Esophagus squamous epithelium (tissue), 5 donors: ENCODE measurements at places on chromosomes 6 and 20. TPM values are rescaled to one million over a fixed set of nuclear protein-coding genes. Genes with fewer than 3 reads are reported as not detected.

SPATS1 gene
- total RNA-seq, result not detected

GRCh38 chr20:35284992-35285805 is 627 bp upstream of the EIF6 start:
- no peak for DNase-seq

RAD21L1 gene
- not detected for total RNA-seq

GRCh38 chr6:123902738-123903313 is 99.2 kb downstream of the NKAIN2 start:
- no peak for DNase-seq

DNA sequence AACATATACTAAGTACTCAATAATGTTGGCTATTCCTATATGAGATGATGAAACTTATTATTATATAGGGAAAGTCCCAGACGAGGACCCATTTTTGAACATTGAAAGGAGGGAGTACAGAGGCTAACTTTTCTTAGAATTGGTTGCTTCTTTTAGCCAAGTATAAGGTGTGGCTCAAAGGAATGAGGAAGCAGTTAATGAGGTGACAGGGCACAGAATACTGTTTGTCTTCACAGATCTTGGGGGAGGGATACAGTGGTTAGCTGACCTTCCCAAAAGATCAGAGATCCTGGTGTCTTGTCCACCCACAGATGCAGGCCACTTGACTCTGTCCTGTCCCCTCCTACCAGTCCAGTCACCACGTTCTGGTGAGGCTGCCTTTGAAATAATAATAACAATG is 67.8 kb upstream of the EPB41L1 start:
- DNase-seq, result no peak

DNA sequence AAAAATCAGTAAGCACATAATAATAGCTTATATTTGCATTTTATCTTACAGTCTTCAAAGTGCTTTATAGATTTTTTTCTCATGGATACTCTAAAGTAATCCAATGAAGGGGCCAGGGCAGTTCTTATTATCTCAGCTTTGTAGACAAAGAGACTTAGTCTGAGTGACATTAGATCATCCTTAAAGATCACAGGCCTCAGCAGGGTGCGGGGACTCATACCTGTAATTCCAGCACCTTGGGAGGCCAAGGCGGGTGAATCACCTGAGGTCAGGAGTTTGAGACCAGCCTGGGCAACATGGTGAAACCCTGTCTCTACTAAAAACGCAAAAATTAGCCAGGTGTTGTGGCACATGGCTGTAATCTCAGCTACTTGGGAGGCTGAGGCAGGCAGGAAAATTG is 14.5 kb downstream of the FERMT1 start:
- DNase-seq, result no peak

DNA sequence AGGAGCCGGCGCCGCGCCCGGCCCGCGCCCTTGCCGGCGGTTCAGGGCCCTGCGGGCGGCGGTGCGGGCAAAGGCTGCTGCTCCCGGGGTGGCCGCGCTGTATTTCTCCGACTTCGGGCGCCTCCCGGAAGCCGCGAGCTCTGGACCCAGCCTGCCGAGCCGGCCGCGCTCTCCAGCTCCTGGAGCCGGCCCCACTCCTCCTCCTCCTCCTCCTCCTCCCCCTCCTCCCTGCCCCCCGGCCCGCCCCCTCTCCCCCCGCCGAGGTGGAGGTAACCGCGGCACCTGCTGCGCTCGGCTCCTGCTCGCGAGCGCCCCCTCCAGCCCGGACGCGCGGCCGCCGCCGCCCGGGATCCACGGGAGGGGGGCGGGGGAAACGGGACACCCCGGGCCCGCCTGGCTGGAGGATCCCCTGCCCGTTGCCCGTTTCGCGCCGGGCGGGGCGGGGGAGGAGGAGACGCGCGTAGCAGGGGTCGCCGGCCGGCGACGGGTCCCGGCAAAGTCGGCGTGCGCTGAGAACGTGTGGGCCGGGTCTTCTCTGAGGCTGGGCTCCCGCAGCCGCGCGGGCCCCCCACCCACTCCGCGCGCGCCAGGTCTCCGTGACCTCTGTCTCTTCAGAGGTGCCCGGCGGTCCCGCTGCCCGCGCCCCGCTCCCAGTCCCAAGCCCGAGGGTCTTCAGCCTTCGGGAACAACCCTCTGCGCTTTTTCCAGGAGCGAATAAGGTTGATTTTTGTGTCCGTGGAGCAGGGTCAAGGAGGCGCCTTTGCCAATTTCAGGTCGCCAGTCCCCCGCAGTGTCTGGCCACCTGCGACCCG is at the start of gene SLC22A23:
TSS of gene SLC22A23 (minus strand) at position 153 of the 812 bp plus-strand sequence. CDS start 491 bp downstream, outside the sequence.
- no peak for DNase-seq

- no peak for DNase-seq
These were observed 603.5 kb downstream of the UTRN start for GRCh38 chr6:144888621-144889020.

SLC22A3 gene
- total RNA-seq, result 5.5 TPM

GRCh38 chr6:137641474-137642077 is 147.4 kb upstream of the OLIG3 start:
- DNase-seq, result no peak

DNA sequence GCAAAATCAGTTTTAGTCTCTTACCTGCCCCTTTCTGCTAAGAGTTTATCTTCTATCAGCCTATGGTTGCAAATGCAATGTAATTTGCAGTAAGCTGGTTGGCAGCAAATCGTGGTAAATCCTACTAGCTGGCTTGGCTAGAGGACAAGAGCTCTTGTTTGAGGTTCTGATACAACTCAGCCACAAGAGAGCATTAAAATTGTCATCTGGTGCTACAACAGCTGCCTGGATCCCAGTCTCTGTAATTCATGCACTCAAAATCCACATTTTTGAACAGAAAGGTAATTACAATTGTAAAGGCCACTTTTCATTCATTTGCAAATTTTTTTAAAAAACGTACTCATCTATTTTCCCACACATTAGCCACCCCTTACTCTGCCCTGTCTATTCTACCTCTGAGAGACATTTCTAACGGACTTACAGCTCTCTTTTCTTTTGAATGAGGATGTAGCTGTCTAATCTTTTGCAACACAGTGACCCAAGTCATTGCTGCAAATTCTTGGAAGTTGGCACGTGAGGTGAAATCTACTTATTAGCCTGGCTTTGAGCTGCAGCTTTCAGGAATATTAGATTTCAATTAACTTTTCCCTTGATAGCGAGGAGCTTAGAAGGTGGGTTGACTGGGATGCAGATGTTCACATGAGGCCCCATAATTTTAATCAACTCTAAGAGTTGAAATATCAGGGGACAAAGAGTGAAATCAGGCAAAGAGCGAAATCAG is 54.0 kb upstream of the FAM184A start:
- DNase-seq, result no peak

TDP2 gene
- 18.3 TPM for total RNA-seq

DNA sequence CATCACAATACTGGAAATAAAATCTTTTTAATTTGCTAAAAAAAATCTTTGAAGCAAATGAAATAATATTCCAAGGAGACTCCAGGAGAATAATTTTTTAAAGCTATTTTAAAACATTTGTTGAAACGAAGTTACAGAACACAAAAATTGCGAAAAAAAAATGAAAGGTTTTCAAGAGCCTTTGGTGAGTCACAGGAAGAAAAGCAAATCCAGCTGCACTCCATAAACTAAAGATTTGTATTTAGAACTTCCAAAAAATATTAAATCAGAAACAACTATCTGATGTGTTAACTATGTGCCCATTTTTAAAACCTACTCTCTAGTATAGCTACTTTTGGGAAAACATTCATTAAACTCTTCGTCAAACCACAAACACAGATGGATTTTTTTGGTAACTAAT is 23.6 kb downstream of the PDSS2 start:
- DNase-seq, result no peak

ABHD16B gene
- total RNA-seq, result not detected
